Stimulated activated CD8-positive, alpha-beta memory T cell treated with anti-CD3 and anti-CD28 coated beads, Interleukin-4, amount 100 ng/mL, for 4 hours (primary cell): ENCODE measurements at places on chromosomes 7 and 10.

DNA sequence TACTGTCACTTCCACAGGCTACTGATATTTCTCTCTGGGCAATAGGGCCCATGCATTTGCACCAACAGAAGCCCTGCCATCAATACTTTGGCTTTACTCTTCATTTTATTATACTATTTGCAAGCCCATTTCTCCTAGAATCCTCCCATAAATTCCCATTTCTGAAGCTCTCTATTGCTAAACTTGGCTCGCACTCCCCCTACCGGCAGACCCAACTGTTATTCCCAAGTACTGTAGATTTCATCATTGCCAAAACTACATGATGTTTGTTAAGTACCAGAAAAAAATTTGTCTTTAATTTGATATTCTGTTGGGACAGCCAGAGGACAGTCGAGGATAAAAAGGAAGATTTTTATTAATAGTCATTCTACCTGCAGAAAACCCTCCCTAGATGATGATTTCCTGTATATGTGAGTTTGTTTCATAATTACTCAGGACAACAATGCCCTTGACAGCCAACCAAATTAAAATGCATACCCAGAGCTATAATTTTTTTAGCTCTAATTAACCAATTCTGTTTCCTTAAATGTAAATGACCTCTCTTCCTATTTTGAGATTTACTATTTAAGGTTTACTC is 298.6 kb downstream of the REEP3 start:
- DNase-seq: no peak

GRCh38 chr10:116143673-116144222 is 129.3 kb downstream of the GFRA1 start:
- DNase-seq: no peak

DNA sequence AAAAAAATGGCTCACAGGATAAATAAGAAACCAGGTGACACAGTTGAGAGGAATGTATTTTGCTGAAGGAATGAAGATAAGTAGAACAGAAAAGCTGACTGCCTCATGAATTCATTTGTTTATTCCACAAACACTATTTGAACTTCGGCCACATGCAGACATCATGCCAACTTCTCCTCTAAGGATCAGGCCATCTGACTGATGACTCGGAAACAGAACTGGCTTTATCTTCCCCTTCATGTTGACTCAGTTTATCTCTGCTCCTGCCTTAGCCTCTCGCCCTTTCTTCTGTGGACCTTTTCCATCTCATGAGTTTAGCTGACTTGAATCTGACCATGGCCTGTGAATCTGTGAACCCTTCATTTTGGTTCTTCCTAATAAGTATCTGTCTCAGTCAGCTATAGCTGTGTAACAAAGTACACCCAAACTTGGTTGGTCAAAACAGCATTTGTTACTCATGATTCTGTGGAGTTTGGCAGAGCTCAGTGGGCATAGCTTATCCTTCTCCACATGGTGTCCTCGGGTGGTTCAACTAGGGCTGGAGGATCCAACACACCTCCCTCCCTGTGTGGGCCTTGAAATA is 44.0 kb upstream of the GRID1 start:
- no peak for DNase-seq

DNA sequence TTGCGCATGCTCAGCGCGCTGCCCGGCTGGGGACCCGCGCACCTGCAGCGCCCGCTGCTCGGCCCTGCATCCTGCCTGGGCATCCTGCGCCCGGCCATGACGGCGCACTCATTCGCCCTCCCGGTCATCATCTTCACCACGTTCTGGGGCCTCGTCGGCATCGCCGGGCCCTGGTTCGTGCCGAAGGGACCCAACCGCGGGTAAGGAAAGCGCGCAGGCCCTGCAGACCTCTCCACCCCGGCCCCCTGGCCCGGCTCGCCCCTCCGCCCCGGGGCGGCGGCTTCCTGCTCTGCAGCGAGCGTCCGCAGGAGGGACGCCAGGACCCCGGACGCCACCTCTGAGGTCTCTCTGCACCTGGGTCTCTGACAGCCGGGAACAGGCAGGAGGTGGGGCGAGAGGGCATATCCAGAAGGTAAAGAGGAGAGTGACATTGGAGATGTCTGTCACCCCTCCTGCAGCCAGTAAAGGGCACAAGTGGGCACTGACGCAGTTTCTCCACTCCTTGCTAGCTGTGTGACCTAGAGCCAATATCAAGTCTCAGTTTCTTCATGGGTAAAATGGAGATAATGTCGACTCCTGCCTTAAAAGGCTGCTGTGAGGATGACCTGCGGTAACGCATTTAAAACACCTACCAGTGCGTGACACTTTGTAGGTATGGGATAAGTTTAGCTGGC is 338 bp downstream of the ATP6V0E2 start:
- no peak for DNase-seq

GRCh38 chr10:114767101-114767985 is 54.2 kb upstream of the FHIP2A start:
- DNase-seq: no peak

- no peak for DNase-seq
Measured at GRCh38 chr7:1388703-1389335, 70.5 kb downstream of the MICALL2 start.

DNA sequence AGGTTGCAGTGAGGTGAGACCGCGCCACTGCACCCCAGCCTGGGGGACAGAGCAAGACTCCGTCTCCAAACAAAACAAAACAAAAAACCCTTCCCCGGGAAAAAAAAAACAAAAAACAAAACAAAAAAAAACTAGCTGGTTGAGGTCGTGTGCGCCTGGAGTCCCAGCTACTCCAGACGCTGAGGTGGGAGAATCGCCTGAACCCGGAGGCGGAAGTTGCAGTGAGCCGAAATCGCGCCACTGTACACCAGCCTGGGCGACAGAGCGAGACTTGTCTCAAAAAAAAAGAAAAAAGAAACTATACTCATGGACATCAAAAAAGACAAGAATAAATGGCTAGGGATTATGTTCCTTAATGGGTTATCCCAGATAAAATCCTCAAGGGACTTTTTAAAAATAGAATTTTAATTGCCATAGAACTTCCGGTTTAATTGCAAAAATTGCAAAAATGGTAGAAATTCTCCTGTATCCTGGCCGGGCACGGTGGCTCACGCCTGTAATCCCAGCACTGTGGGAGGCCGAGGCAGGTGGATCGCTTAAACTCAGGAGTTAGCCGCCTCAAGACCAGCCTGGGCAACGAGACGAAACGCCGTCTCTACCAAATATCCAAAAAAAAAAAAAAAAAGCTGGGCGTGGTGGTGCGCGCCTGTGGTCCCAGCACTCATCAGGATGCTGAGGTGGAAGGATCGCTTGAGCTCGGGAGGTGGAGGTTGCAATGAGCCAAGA is 37.8 kb downstream of the KLHDC10 start:
- no peak for DNase-seq

DNA sequence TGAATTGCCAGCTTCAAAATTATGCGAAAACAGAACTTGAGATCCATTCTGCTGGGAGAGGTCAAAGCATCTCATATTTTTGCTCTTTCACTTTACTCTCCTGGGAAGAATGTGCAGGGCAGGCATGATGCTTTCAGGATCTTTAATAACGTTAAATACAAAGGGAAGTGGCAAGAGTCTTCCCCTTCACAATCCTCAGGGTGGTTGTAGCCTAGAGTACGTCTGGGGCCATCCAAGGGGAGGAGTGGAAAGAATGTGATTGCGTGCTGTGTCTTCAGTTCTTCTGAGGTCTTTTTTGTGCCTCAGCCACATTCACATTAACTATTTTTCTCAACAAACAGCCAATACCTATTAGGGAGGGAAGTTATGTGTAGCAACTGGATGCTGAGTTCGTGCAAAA is 207.3 kb downstream of the HGF start:
- no peak for DNase-seq

- DNase-seq: no peak
Measured at GRCh38 chr7:140314573-140315480, 83.5 kb downstream of the SLC37A3 start.

DNA sequence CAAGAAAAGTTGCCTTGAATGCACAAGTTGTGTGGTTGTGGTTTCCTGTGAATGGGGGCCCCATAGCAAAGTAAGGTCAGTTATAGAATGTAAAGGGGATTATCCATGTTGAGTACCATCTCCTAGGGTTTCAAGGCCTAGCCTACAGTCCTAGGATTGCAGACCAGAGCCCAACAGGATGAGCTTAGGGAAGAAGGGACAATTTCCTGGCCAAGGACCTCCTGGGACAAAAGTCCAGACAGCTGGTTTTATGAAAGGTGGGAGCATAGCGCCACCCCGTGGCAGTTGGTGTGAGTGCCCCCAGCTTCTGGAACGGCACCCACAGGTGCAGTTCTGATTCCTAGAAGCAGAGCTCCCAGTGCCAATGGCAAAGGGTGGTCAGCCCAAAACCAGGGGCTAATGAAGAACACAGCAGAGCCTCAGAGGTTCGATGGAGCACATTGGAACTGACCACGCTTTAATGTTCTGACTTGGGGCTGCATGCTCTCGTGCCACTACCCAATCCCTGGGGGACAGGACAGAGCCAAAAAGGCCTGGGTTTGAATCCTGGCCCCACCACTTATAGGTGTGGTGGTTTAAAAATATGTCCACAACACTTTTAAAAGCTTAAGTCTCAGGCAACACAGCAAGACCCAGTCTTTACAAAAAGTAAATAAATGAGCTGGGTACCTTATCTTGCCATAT is 25.8 kb upstream of the TMEM120A start:
- DNase-seq: peak; percentile 21

GRCh38 chr7:79176859-79177477 is 276.5 kb downstream of the MAGI2 start:
- DNase-seq: no peak

DNA sequence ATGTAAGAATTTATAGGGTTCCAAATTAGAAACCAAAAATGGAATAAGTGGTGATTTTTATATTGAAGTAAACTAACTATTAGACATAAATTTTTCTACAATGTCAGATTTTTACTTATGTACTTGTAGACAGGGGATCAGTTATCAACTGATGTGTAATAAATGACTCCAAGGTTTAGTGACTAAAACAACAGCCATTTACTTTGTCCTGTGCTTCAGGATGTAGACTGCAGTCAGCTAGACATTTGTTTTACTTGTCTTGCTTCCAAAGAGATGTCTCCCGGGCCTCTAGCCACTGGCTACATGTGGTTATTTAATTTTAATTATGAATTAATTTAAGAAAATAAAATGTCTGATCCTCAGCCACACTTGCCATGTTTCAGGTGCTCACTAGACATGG is 249.7 kb upstream of the IGFBP3 start:
- no peak for DNase-seq

- DNase-seq: no peak
Measured at GRCh38 chr7:157715938-157716280, 379.1 kb downstream of the DNAJB6 start.

GRCh38 chr10:80612261-80612660 is 74.6 kb downstream of the SH2D4B start:
- DNase-seq: no peak

- DNase-seq: no peak
Measured at GRCh38 chr10:104080762-104081161, 4.9 kb downstream of the COL17A1 start.

- no peak for DNase-seq
Measured at GRCh38 chr10:125107166-125107949, 53.0 kb downstream of the CTBP2 start.

DNA sequence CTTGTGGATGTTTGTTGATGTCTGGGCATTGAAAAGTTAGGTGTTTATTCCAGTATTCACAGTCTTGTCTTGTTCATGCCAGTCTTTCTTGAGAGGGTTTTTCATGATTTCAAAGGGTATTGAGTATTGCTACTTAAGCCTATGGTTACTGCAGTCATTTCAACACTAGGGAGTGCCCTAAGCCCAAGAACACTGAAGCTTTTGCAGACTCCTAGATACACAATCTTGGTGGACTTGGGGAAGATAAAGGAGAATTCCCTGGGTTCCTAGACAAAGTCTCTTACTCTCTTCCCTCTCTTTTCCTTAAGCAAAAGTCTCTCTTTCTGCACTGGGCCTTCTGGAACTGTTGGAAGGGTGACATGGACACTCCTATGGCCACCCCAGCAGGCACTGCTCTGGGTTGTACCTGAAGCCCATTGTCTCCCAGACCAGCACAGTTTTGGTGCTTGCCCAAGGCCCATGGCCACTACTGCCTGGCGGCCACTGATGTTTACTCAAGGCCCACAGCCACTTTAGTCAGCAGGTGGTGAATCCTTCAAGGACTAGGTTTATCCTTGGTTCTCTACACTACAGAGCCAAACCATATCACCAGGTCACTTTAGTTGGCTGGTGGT is 24.9 kb downstream of the SAMD9 start:
- no peak for DNase-seq

DNA sequence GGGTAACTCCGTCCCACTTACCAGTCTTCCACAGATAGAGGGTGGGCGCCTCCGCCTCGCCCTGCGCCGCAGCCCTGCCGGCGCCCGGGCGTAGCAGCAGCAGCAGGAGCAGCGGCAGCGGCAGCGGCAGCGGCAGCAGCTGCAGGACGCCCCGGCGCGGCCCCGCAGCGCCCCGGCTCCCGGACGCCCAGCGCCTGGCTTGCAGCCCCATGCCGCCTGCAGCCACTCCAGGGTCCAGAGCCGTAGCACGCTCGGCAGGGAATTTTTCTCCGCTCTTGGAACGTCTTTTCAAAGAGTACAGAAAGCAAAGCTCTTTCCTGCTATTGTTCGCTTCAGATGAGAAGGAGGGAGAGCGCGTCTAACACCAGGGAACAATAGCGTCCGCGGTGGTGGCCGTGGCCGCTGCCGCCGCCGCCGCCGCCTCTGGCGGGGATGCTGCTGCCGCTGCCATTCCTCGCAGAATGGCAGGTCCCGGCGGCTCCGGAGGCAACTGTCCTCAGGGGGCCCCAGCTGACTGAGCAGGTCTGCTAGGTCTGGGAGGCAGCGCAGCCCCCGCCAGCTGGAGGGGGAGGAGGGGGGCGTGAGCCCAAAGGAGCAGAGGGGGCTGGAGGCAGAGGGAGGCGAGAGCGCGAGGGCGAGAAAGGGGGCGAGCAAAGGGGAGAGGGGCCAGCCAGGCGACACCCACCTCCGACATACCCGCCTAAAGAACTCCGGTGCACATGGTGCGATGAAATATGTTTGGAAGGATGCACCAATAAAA is at the start of gene THSD7A:
Gene THSD7A (minus strand): TSS at position 463 of the 760 bp plus-strand sequence. CDS start 252 bp downstream, at position 211.
- DNase-seq: no peak

GRCh38 chr7:102451371-102452054 is 13.2 kb downstream of the ALKBH4 start:
- no peak for DNase-seq

GRCh38 chr7:71886046-71886445 is 526.1 kb downstream of the CALN1 start:
- no peak for DNase-seq

GRCh38 chr7:155410431-155410830 is 47.5 kb upstream of the EN2 start:
- no peak for DNase-seq

DNA sequence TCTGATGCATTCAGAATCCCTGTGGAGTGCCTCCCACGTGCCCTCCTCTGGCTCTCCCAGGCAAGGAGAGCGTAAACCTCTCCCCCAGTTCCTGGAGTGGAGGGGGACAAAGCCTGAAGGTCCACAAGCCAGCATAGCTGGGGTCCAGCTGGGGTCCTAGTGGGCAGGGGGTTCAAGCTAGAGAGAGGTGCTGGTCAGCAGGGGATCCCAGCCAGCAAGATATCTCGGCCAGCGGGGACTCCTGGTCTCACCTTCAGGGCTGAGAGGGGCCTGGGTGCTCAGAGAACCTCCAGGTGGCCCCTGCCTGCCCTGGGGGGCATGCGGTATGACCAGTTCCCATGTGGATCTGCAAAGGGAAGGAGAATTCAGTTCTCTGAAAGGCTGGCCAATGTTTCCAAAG is 413.7 kb downstream of the TCERG1L start:
- DNase-seq: no peak

- DNase-seq: no peak
Measured at GRCh38 chr7:106538638-106539037, 122.3 kb downstream of the CCDC71L start.
